ENCODE measurements at places on chromosomes 11 and 22.

GRCh38 chr11:32881286-32881685 is 11.3 kb upstream of the QSER1 start:
- DNase-seq: no peak

GRCh38 chr22:31733580-31734079 is 16.3 kb downstream of the PRR14L start:
- no peak for DNase-seq

DNA sequence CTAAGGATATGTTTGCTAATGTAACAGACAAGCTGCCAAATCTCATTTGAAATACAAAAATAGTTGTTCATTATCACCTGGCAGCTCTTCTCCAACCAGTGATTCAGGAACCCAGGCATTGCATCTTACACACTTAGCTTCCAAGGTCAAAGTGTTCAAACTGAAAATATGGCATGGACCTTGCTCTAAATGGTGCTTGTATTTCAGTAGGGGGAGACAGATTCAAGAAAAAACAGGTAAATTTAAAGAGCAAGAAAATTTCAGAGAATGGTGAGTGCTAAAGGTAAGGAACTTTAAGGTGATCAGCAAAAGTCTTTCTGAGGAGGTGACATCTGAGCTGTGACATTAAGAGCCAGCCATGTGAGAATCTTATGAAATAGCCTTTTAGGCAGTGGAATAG is 82.8 kb upstream of the E2F8 start:
- DNase-seq: no peak

DNA sequence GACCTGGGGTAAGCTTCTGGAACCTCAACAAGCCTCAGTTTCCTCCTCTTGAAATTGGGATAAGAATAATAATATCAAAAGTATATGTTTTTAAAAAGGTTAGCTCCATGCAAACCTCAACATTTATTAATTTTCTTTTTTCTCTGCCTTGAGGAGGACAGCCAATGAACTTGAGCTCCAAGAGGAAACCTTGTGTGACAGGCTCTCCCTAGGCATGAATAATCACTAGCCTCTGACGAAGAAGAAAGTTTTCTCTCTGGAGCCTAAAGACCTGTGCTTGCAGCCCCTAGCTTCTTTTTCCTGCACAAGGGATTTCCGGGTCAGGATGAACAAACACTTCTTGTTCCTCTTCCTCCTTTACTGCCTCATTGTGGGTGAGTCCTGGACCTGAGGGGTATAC is at the start of gene PATE3:
PATE3 (plus strand) TSS at position 301 of the 400 bp plus-strand sequence; CDS start at position 326, 25 bp downstream.
- no peak for DNase-seq

DNA sequence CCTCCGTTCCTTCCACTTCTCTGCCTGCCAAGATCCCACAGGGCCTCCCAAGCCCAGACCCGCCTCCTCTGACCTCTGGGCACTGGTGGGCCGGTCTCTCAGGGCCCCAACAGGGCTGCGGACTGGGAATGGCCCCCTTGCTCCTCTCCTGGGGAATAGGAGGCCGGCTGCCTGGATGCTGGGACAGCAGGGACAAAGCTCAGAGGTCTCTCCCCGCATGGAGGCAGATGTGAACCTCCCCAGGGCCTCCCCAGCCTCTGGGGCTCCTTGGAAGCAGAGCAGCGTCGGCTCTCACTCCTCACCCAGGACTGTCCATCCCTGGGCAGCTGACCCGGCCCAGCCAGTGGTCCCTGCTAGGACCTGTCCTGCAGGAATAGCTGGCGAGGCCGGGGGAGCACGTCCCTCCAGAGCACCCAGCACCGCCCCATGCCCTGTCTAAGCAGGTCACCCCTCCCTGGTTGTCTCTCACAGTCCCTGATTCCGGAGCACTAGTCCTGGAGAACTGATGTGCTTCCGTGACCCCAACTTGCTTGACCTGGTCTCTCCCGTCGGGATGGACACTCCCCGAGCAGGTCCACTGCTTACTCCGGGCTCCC is 85.8 kb downstream of the RTL6 start:
- no peak for DNase-seq

DNA sequence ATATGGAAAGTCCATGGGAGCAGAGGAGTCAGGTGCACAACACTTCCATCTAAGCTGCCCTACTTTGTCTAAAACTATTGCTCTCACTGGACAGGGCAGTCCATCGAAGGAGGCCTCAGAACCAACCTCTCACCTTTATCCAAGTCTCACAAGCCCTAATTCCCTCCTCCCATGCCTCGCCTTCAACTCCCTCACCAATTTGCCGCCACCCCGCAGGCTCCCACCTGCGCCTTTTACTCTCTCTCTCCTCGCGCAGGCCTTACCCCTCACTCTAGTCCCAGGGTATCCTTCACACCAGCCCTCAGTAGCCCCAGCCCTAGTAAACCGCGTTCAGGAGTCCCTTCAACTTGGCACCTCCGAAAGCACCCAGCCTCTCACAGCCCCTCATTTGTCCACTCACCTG is 451 bp downstream of the FHIP1B start:
- DNase-seq: no peak

Measured in body of pancreas (tissue), 4 donors.